ENCODE measurements at places on chromosomes 6 and 20.

- DNase-seq: no peak
Measured at GRCh38 chr20:3843490-3843889, 3.1 kb upstream of the MAVS start.

GRCh38 chr6:107780226-107780625, 43.9 kb downstream of the SCML4 start:
- DNase-seq: no peak

DNA sequence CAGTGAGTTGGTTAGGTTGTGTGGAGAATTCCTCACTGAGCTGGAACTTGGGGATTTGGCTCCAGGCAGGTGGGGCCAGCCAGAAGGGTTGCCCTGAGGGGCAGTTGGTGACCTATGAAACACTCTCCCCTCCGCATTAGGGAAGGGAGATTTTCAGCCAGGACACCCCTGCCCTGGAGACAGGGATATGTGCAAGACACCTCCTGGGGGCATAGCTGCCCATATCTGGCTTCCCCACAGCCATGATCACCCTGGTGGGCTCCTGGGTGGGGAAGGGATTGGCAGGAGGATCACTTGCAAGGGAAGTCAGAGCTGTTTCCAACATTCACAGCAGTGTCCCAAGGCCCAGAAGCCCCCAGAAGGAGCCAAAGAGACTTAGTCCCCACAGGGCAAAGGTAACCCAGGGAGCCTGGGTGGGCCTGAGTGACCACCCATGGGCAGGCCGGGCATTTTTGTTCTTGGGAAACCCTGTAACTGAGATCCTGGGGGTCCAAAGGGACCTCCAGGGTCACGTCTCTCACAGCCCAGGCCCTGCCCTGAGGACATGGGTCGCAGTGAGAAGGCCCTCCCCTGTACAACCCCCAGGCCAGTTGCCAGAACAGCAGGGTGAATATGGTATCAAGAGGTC, 145.8 kb downstream of the MRPL14 start:
- no peak for DNase-seq

GRCh38 chr6:27049863-27050781, 197.4 kb upstream of the PRSS16 start:
- DNase-seq: no peak

- DNase-seq: no peak
Measured at GRCh38 chr6:157631838-157632614, 191.0 kb upstream of the SNX9 start.

GRCh38 chr6:122969999-122970533, 26.0 kb upstream of the CLVS2 start:
- DNase-seq: no peak

DNA sequence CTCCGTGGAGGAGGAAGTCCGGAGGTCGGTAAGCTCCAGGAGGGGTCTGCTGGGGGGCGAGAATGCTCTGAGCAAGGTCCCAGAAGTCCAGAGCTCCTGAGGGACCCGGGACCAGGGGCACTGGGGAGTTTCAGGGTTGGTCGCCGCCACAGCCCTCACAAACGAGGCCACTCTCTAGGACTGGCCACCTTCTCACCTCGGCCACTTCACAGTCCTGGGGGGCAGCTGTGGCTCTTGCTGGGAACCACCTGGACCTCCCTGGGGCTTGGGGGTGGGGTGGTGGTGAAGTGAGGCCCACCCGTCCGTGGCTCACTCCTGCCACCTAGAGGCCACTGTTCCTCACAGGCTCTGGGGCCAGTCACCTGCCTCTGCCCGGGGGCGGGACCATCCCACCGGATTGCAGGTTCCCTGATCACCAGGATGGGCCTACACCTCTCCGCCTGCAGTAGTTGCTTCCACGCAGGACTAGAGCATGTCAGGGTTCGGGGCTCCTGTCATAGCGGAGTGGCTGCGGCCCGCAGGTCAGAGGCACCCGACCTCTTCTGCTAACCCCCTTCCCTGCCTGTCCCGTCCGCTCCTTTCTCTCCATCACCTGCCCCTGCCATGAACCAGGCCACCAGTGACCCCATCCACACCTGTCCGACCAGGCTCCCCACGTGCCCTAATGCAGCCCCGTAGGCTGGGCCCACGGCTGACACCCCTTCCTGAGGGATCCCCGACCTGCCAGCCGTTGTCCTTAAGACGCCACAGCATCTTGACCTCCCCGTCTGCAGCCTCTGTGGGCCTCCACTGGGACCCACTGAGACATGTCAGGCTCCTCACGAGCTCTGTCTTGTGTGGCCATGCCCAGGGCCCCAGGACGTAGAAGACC, 5.1 kb upstream of the TCEA2 start:
- peak; percentile 75 for DNase-seq

GRCh38 chr6:11994875-11995461, 17.1 kb upstream of the HIVEP1 start:
- no peak for DNase-seq

DNA sequence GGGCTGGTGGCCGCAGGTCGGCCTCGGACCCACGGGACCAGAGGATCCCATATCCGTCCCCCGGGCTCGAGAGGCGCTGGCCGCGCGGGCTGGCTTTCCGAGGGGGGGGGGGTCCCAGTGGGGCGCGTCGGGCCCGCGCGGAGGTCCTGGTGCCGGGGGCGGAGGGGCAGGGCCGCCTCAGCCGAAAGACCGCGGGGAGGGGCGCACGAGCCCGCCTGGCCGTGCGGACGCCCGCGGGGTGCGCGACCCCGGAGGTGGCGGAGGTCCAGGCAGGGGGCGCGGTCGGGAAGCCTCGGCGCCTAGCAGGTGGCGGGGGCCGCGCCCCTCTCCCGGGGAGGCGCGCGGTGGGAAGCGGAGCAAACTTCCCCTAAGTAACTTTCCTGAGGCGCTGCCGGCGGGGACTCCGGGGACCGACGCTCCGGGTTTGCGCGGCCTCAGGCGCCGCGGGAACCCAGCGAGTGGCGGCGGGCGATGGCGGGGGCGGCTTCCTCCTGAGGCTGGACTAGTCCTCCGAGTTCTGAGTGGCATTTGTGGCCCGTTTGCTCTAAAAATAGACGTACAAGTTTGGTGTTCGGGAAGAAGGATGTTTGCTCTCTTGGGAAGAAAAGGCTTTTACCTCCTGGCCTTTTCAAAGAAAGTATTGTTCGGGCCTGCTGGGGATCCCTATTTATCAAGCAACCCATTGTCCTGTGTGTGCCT, 26.5 kb upstream of the BTBD3 start:
- DNase-seq: no peak

DNA sequence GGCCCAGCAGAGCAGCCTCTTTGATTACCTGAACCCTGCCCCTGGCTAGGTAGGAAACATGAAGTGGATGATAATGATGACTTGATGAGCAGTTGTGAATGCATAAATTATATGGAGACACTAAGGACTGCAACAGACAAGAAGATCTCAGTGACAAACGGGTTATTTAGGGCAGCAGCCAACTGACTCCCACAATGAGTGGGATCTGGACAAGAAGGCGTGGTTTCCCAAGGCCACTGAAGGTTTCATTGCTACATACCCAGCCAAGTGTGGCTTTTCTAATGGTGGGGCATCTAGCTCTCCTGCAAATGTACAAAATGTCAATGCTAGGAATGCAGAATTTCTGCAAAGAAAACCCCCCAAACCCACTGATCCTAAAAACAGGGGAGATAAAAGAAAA, 29.4 kb downstream of the RING1 start:
- DNase-seq: no peak

Data from OCI-LY7 (cell line).